Activated effector memory CD4-positive, alpha-beta T cell treated with anti-CD3 and anti-CD28 coated beads, Interleukin-2, amount 50 U/mL, for 16 hours (primary cell): ENCODE measurements at places on chromosomes 6 and 20.

DNA sequence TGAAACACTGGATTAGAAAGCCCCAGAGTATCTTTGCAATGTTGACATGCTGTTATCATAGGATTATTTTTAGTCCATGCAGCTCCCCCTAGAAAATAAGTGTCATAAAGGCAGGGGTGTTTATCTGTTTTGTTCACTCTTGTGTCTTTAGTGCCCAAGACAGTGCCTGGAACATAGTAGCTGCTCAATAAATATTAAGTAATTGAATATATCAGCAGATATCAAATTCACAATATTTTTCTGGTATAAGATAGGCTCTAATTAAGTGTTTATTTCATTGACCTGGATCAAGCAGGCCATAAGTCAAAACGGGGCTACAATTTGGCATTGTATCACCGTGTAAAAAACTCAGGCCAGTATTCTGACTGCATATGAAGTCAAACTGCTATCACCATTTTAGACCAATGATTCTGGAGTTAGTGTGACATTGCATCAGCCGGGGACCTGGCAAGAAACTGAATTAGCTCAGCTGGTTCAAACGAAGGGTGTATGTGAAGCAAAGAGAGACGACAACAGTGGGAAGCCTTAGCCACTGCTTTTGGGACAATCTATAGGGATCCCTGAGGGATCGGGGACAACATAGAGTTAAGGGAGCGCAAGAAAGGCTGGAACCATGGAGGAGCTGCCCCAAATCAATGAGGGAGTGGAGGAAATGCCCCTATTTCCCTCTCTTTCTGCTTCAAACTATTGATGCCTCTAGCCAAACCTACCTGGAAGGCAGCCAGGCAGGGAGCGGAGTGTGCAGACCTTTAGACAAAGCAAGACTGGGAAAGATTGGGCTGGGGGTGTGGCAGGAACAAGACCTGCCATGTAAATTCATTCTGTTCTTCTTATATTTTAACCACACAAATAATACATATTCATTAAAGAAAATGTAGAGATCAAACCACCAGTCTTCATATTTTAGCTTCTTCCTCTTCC, 112.2 kb downstream of the PLEKHG1 start:
- DNase-seq = no peak

- no peak for DNase-seq
These were observed 486.5 kb downstream of the RFPL4B start for GRCh38 chr6:112833581-112834131.

GRCh38 chr6:17624396-17624795, 24.3 kb downstream of the FAM8A1 start:
- DNase-seq = no peak

GRCh38 chr6:16295060-16295459, 56.7 kb downstream of the GMPR start:
- DNase-seq = no peak

GRCh38 chr6:108630050-108630714, 69.5 kb downstream of the FOXO3 start:
- no peak for DNase-seq

DNA sequence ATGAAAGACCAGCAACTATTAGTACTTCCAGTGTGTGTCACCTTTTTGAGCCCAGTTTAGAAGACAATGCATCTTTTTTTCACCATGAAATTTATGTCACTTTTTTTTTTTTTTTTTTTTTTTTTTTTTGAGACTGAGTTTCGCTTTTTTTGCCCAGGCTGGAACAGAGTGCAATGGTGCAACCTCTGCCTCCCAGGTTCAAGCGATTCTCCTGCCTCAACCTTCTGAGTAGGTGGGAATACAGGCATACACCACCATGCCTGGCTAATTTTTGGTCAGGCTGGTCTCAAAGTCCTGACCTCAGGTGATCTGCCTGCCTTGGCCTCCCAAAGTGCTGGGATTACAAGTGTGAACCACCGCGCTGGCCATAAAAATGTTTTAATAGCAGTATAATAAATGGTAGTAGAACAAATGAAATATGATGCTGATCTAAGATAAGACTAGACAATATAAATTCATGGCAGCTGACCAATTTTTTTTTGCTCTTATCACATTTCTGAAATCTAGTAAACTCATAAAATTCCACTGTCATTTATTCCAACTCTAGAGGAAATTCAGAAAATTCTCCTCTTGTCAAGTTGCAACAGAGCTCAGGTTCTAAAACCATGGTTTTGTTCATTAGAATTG, 21.3 kb downstream of the NHSL1 start:
- DNase-seq = no peak

DNA sequence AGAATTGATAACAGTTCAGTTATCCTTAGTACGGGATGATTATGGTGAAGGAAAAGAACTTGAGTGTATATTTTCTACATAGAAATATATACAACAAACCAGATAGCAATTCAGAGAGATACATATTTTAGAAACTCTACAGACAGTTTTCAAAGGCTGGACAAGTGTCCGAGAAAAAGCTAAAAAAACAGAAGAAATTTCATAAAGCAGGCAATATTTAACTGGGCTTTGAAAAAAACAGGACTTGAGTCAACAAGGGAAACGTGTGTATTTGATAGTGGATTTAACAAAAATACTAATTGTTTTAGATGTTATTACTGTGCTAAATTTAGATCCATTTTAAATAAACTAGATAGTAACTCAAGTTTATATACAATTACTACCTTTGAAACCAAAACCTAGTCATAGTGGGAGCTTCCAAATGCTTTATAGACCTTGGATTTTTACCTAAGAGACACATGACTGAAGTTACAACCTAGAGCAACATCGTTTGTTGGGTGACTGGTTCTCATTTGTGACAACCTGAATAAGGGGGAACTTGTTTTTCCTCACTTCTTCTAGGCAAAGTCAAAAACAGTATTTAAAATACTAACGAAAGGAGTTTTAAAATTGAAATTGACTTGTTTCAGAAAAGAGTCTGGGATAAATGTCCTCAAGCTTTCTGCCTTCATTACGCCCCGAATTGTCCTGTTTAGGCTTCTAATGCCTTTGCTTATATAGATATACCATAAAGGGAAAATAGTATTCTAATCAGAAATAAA, 116.7 kb upstream of the PRSS16 start:
- DNase-seq = no peak

DNA sequence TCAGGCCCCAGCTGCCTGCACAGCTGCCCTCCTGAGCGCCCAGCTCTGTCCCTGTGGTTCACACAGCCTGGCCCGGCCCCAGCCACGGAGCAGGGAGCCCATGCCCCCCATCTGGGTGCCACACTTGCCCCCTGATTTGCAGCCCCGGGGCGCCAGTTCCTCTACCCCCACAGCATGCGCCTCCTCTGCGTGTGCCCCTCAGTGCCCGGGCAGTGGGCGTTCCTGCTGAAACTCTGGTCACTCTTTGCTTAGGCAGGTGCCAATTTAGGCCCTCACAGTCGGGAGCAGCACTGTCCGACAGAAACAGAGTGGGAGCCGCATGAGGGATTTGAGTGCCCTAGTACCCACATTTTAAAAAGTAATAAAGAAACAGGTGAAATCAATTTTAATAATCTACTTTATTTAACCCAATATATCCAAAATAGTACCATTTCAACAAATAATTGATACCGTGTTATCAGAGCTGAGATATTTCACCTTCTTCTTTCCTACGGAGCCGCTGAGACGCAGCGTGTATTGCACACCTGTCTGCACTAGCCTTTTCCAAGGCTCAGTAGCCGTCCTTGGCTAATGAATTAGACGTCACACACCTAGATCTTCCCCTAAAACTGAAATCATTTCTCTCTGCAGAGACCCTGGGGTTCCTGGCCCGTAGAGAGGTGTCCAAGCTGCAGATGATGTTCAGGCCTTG, 106.4 kb downstream of the ASXL1 start:
- no peak for DNase-seq

DNA sequence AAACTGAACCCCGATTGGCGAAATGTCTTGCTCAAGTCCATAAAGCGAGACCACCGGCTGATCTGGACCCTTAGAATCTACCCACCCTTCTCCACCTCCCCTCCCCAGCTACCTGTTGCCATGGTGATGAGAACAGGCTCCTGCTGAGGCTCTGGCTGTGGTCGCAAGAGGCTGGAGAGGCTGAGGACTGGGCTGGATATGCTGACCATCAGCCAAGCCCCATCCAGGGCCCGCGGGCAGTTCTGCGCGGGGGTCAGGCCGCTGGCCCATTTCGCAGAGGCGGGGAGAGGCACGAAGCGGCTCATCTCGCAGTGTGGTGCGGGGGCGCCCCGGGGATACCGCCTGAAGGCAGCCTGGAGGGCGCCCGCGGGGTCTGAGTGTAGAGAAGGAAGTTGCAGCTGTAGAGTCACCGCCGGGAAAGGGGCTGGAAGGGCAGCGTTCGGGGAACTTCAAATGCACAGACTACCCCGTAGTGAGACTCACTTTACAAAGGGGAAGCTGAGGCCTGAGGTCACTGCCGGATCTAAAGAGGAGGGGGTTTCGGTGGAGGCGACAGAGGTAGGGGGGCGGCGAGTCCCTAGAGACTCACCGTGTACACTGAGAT, 671 bp downstream of the TAPBP start:
- DNase-seq = peak; percentile 81

DNA sequence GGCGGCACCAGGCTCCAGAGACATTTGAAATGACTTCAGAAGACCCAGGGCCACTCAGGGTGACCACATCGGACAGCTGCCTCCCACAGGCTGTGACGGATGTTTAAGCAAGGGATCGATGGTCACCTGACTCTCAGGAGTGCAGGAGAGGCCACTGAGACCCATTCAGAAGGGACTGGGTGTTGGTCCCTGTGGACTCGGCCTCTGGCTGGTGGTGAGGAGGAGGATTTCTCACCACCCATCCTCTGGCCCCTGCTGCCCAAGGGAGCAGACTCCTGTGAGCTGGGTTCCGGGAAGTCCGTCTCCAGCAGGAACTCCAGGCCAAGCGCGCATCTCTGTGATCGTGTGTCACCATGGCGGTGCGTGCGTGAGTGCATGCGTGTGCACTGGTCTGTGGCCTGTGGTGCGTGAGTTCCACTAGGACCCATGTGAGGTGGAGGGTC, 25.5 kb downstream of the NPEPL1 start:
- peak; percentile 47 for DNase-seq
